Metanephros (tissue), 2 donors: ENCODE measurements at places on chromosomes 12 and 14. TPM values are rescaled to one million over a fixed set of nuclear protein-coding genes. Genes with fewer than 3 reads are reported as not detected.

The RPL36AL gene
- total RNA-seq: 75.4 TPM

The TSPAN19 gene
- 0.41 TPM for total RNA-seq

The PLBD1 gene
- 31.4 TPM for total RNA-seq

The PTGER2 gene
- total RNA-seq: 8.3 TPM

The ANKS1B gene
- total RNA-seq: 8.7 TPM

The SVOP gene
- total RNA-seq: 0.12 TPM

The TMEM119 gene
- total RNA-seq: 29.7 TPM

The COX6A1 gene
- 257 TPM for total RNA-seq

The FGF6 gene
- 1.3 TPM for total RNA-seq

The TRAF3 gene
- 18.0 TPM for total RNA-seq

The RNASE7 gene
- total RNA-seq: 0.18 TPM

The PLXNC1 gene
- total RNA-seq: 12.8 TPM

The CCDC175 gene
- 1.5 TPM for total RNA-seq

The TAS2R9 gene
- not detected for total RNA-seq

The BICD1 gene
- total RNA-seq: 29.7 TPM

The YY1 gene
- 51.4 TPM for total RNA-seq

The GPR65 gene
- 0.99 TPM for total RNA-seq

The NRL gene
- total RNA-seq: 4.4 TPM

The ALDH2 gene
- total RNA-seq: 56.5 TPM

The OSBPL8 gene
- total RNA-seq: 108 TPM

The TAS2R42 gene
- not detected for total RNA-seq

The TAS2R10 gene
- total RNA-seq: 1.6 TPM

The DNAL1 gene
- total RNA-seq: 9.9 TPM

The SERPINA9 gene
- not detected for total RNA-seq

The ZNF641 gene
- 26.5 TPM for total RNA-seq

The ANKRD33 gene
- total RNA-seq: 0.64 TPM

The MYH7 gene
- total RNA-seq: 55.8 TPM

The AMDHD1 gene
- 0.88 TPM for total RNA-seq

The NGB gene
- not detected for total RNA-seq

The PLA2G1B gene
- total RNA-seq: not detected

The RBMS2 gene
- 29.1 TPM for total RNA-seq

The KCNC2 gene
- total RNA-seq: 2.2 TPM

The CLEC4E gene
- total RNA-seq: 1.5 TPM

The KRT80 gene
- 0.70 TPM for total RNA-seq

The GUCY2C gene
- total RNA-seq: not detected

The KERA gene
- 2.7 TPM for total RNA-seq

The ANO6 gene
- 83.1 TPM for total RNA-seq

The AICDA gene
- 0.23 TPM for total RNA-seq

The DEPDC4 gene
- 5.1 TPM for total RNA-seq

The ZNF384 gene
- total RNA-seq: 31.5 TPM

The CRIP1 gene
- 32.8 TPM for total RNA-seq

The BIN2 gene
- 4.3 TPM for total RNA-seq

The AGAP2 gene
- 2.9 TPM for total RNA-seq

The CCDC38 gene
- total RNA-seq: not detected

The ADAM20 gene
- 3.2 TPM for total RNA-seq

The OR10G2 gene
- total RNA-seq: not detected

The LRRC10 gene
- total RNA-seq: not detected

The SETD1B gene
- 12.6 TPM for total RNA-seq
